ENCODE measurements at places on chromosomes 12 and 14.

- DNase-seq, result no peak
Observed at GRCh38 chr12:128056136-128056801, 210.7 kb upstream of the TMEM132C start.

- no peak for DNase-seq
Observed at GRCh38 chr12:69556383-69556782, 28.9 kb upstream of the CCT2 start.

GRCh38 chr14:91171291-91171690 is 57.4 kb downstream of the DGLUCY start:
- DNase-seq, result no peak

DNA sequence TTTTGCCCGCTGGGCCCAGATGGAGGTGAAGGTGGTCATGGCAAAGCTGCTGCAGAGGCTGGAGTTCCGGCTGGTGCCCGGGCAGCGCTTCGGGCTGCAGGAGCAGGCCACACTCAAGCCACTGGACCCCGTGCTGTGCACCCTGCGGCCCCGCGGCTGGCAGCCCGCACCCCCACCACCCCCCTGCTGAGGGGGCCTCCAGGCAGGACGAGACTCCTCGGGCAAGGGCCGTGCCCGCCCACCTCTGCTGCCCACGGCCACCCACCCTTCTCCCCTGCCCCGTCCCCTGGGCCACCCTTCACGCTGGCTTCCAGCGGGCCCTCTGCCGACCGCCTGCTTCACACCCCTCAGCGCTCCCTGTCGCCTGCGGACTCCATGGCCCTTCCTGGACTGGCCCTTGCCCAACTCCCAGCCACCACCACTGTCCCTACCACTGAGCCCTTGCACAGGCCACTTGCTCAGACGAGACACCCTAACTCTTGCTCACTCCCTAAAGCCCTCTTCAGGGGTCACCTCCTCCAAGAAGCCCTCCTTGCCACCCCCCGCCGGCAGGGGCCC is 42.5 kb downstream of the CYP46A1 start:
- peak; percentile 22 for DNase-seq

- no peak for DNase-seq
Observed at GRCh38 chr14:101501341-101501740, 60.0 kb upstream of the DIO3 start.

DNA sequence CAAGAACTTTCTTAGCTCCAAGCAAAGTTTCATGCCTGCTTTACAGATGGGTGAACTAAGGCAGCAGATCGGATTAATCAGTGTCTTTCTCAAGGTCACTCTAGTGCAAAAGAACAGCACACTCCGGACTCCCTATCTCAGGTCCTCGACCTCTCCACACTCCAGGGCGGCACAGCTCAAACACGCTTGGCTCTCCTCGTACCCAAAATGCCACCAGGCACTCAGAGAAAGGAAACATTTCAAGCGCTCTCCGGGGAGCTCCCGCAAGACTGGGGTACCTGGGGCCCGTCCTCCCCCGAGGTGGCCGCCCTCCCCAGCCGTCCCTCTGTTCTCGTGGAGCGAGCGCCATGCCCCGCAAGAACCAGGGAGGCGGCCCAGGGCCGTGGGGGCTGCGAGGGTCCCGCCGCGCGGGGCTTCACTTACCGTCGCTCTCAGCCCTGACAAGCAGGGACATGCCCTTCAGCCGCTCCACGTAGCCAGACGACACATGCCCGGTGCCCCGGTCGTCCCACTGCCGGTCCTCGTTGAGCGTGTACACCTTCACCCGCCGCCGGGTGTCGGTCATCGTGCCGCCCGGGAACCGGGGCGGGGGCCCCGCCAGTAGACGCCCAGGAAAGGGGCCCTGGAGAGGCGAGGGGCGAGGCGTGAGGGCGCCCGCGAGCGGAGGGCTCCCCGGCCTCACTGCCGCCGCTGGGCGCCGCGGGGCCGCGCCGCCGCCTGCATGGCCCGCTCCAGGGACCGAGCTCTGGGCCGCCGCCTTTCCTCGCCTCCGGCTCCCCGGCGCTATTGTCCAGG is 830 bp downstream of the PPP4R3A start:
- DNase-seq, result peak; percentile 49

- no peak for DNase-seq
Observed at GRCh38 chr12:55739025-55739378, 3.9 kb upstream of the GDF11 start.

- no peak for DNase-seq
Observed at GRCh38 chr14:72810201-72810600, 83.7 kb downstream of the DPF3 start.

- no peak for DNase-seq
Observed at GRCh38 chr12:112294793-112295192, 87.4 kb downstream of the HECTD4 start.

- DNase-seq, result no peak
Observed at GRCh38 chr12:70319605-70320004, 46.5 kb upstream of the KCNMB4 start.

DNA sequence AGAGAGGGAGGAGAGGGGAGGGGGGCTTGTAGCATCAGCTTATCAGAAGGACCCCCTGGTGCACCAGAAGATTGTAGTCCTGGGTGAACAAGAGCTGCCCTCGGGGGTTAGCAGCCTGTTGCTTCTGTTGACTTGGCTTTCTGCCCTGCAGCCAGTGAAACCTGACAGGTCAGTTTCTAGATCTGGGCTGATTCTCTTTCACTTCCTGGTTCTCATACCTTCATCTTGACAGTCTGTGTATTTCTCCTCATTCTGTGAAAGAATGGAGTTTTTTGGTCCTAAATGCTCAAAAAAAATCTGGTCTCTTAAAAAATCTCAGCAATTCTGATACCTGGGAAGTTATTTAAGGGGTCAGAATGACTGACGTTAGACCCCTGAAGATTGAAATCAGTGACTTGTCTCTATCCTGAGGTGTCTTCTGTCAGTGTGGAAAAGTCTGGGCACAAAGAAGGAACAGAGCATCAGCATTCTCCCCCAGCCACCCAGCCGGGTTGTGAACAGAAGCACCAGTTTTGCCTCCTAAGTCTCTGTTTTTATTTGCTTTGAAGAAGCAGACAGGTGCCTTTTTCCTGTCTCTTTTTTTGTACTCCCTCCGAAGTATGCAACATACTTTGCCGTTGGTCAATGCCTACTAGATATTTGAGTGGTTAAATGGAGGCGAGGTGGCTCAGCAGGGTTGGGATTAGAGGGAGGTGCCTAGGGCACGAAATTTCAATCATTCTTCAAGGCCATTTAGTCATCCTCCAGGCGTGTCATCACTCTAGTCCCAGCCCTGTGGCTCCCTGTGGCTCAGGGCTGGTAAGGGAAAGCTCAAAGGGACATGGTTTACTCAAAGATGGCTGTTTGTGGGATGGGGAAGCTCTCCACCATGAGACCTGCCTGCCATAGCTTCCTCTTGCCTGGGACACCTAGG is 24.0 kb downstream of the TTC9 start:
- DNase-seq, result no peak

DNA sequence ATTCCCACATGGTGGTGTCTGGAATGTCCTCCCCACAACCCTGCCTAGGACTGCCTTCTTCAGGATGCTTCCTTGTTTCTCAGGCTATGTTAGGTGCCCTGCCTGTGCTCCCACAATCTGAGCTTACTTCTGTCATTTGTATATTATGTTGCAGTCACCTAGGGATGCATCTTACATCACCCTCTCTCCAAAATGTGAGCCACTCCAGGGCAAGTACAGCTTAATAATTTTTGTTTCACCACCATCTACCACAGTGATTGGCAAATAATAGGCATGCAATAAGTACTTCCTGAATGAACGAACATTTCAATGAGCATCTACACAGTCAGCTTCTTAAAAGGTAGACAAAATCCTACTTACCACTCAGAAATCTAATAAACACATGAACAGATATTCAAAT is 37.6 kb downstream of the ZFYVE26 start:
- no peak for DNase-seq

- no peak for DNase-seq
Observed at GRCh38 chr12:71782017-71782416, 27.4 kb downstream of the RAB21 start.

- no peak for DNase-seq
Observed at GRCh38 chr12:13801543-13801942, 179.9 kb downstream of the GRIN2B start.

GRCh38 chr12:116101991-116102390 is 175.5 kb downstream of the MED13L start:
- DNase-seq, result no peak

DNA sequence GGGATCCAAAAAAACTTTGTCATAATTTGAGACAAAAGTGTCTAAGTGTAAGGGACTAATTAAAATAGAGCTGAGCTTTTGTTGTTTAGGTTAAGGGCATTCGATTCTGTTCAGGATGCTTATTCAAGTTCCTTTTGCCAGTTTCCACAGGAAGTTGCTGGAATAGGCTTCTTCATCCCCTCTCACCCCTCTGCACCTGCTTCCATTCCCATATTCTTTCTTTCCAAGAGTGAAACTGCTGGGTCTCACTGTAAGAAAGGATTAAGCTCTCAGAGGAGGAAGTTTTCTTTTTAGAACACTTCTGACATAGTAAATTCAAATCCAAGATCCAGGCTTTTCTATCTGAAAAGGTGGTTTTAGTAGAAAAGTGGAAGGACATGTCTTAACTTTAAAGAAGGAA is 61.4 kb downstream of the POLR3B start:
- DNase-seq, result no peak

Data from left hindlimb (tissue), 1 donor.